ENCODE measurements at places on chromosomes 1 and 21.

DNA sequence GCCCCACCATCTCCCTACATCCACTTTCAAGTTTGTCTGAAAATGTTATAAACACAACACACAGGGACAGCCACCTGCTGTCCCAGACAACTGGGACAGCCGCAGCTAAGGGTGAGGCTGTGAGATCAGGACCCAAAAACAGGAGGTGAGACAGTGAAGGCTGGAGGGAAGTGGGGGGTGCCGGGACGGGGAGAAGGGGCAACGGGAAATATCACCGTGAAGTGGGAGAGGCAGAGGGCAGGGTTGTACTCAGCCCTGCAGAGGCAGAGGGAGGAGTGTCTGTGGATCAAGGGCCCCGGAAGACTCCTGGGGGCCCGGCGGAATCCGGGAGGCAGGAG is 114.4 kb downstream of the CASZ1 start:
- DNase-seq: no peak

- no peak for DNase-seq
Observed at GRCh38 chr1:94438692-94439276, 20.6 kb downstream of the ABCD3 start.

DNA sequence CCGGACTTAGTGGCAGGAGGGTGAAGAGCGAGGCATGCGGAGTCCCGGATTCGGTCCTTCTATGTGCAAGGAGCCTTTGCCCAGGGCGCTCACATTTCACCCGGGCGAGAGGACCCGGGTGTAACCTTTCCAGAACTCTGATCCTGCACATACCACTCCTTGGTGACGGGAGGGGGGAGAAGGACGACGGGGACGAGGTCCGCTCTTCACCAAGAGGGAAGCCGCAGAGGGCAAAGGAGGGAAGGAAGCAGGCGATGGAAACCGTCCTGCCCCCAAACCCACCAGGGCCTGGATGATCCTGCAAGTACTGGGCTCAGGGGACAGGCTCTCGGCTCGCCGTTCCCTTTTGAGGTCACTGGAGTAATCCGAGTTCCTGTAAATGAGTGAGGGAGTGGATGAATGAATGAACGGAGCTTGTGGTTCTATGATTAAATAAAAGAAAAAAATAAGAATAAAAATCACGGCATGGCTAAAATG is 993 bp downstream of the SYPL2 start:
- no peak for DNase-seq

DNA sequence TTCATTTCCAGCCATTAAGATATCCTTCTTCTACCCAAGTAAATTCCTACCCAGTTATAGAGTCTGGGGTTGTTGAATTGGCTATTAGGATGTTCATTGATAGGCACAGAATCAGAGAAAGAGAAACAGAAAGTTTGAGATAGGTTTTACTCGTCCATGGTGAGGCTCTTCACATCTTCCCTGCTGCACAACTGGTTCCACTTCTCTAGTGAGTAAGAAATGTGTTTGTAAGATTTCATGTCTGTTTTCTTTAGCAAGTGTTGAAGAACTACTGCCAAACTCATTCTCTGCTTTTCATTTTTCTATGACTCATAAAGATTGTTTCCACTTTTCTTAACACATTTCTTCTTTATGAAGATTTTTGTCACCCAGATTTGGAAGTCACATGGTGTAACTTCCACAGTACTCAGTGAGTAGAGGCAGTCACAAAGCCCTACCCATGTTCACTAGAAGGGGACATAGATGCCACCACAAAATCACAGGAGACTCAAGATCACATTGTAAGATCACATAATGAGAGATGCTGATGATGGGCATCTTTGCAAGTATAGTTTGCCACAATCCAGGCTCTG is 152.3 kb downstream of the SNX7 start:
- no peak for DNase-seq

DNA sequence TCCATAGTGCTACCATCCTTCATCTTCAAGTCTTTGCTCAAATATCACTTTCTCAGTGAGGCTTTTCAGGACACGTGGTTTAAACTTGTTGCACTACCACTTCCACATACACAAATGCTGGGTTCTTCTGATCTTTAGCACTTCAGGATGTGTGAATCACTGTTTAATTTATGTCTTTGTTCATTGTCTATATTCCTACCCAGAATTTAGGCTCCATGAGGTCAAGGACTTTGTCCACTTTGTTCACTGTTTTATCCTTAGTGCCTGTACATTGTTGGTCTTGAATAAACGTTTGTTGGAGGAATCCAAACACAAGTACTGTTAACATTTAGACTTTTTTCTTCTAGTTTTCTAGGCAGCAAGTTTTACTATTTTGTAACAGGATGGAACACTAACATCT is 42.6 kb upstream of the RALGPS2 start:
- no peak for DNase-seq

DNA sequence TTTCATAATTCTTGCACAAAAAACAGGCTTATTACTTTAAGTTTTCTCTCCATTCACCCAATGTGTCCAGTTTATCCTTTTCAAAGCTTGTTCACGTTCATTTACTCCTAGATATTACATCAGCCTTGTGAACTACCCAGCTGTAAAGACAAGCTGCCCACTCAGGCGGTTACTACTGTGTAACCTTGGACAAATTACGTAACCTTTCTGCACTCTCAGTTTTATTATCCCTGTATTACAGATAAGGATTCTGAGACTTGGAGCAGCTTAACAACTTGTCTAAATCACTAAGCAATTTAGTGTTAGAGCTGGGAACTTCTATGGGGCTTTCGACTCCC is 20.5 kb upstream of the LPAR3 start:
- DNase-seq: no peak

- no peak for DNase-seq
Observed at GRCh38 chr1:54371038-54371941, 34.9 kb downstream of the SSBP3 start.

- peak; percentile 70 for DNase-seq
Observed at GRCh38 chr21:42311816-42312625, 3.2 kb downstream of the TFF3 start.

DNA sequence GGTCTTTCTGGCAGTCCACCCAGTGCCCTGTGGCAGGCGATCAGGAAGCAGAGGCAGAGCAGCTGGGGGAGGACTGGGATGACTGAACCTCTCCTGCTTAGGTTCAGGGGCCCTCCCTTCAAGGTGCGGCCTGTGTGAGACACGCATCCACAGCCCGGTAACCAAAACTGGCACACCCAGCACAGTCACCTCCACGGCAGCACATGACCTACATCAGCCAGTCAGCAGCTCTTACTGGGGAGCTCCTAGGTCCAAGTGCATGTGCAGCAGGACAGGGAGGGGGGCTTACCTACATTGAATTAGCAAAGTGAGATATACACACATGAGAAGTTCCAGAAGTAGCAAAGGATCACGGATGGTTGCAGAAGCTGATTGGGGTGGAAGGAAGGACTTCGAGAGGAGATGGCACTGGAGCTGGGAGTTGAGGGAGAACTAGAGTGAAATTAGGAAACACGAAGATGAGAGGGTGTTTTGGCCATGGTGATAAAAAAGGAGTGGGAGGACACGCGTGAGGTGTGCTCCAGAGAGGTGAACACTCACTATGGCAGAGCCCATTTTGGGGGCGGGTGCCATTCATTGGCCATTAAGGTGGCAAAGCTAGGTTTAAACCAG is 51.4 kb upstream of the IRF2BP2 start:
- no peak for DNase-seq

- DNase-seq: no peak
Observed at GRCh38 chr1:77039739-77040138, 172.5 kb downstream of the ST6GALNAC5 start.

DNA sequence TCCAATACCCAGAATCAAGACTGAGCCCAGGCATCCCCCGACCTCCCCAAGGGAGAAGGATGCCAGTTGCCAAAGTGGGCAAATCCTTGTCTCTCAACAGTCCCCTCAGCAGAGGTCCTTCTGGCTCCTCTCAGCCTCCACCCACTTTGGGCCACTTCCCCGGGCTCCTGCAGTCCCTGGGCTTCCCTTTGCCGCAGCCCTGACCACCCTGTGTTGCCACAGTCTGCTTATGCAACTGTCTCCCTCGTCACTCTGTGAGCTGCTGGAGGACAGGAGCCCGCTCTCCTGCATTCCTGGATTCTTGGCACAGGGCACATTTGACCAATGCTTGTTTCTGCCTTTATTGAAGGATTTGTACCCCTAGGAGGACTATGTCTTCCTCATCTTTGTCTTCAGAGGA is 2.9 kb upstream of the LRP8 start:
- DNase-seq: no peak

DNA sequence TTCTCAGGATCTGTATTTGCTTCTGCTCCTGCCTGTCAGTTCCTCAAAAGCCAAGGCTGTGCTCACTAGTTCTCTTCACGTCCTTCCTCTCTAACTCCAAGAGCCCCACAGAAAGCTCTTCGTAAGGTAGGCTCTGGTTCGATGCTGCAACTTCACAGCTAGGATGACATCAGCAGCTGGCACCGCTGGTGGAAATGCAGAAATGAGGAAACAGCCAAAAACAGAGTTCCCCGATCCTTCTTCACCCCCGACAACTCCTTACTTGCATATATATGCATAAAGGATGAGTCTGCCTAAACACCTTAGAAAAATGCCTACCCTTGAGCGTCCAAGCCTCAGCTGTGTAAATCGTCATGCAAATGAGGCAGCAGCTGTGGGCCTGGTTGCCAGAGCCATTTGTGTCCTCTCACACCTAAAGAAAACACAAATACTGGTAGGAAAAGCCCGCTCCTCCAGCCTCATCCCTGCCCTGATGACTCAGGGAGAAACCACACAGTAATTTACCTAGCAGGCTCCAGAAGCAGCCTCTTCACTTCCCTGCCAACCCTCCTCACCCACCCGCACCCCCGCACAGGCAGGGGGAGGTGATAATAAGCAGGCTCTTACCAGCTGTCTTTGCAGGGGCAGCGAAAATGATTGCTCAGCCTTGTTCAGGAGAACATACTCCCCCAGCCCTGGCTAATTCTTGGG is 28.2 kb downstream of the BATF3 start:
- no peak for DNase-seq

GRCh38 chr21:40638466-40639251 is 208.3 kb downstream of the DSCAM start:
- DNase-seq: no peak

- DNase-seq: no peak
Observed at GRCh38 chr1:166836733-166837132, 2.5 kb upstream of the POGK start.

GRCh38 chr1:89312572-89312971 is 39.9 kb upstream of the GBP5 start:
- no peak for DNase-seq

GRCh38 chr1:151574575-151575529 is 34.7 kb downstream of the TUFT1 start:
- DNase-seq: no peak

- no peak for DNase-seq
Observed at GRCh38 chr21:41641821-41642701, 124.8 kb downstream of the RIPK4 start.

- DNase-seq: no peak
Observed at GRCh38 chr1:2860476-2861142, 59.1 kb upstream of the TTC34 start.

DNA sequence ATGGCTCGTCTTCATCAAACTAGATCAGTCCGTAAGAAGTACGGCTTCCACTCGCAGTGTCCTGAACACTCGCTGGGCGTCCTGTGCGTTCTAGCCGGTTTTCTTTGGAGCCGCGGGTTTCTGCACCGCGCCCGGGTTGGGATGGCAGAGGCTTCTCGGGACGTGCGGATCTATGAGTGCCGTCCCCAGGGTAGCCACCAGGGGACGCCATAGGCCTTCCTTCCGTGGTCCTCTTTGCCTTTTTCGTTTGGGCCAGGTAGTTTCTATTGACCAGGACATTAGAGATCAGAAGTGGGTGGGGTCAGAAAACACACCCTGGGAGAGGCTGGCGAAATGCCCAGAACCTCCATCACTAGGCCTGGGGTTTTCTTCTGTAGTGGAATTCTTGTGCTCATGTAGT is 273.8 kb downstream of the FAM72C start:
- no peak for DNase-seq

GRCh38 chr1:202798260-202798659 is 10.0 kb downstream of the KDM5B start:
- no peak for DNase-seq

- DNase-seq: no peak
Observed at GRCh38 chr1:50637460-50637859, 214.2 kb upstream of the DMRTA2 start.

DNA sequence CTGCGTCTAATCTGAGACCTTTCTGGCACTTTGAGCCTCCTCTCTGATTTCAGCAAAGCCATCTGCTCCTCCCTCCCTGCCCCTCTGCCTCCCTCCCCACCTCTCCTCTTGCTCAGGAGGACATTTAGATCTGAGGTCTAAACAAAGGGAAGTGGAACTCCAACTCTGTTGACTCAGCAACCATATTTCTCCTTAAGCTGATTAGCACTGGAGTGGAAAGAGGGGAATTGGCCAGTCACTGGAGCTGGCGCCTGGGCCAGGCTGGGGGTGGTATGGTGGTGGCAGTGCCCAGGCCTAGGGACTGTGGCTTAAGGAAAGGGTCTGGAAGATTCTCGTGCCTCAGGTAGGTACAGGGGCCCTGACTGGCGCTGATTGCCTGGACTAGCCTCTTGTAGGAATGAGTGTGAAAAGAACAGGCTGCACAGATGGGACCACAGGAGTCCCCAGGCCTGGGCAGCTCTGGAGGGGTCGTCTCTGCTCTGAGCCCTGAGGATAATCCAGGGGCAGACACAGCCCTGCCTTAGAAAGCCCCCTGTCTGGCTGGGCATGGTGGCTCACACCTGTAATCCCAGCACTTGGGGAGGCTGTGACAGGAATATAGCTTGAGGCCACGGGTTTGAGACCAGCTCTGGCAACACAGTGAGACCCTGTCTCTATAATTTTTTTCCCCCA is 11.9 kb downstream of the SH2D2A start:
- DNase-seq: no peak

- DNase-seq: no peak
Observed at GRCh38 chr1:42944246-42944928, 14.3 kb downstream of the SLC2A1 start.

GRCh38 chr21:34128674-34129038 is 55.3 kb downstream of the MRPS6 start:
- DNase-seq: no peak

DNA sequence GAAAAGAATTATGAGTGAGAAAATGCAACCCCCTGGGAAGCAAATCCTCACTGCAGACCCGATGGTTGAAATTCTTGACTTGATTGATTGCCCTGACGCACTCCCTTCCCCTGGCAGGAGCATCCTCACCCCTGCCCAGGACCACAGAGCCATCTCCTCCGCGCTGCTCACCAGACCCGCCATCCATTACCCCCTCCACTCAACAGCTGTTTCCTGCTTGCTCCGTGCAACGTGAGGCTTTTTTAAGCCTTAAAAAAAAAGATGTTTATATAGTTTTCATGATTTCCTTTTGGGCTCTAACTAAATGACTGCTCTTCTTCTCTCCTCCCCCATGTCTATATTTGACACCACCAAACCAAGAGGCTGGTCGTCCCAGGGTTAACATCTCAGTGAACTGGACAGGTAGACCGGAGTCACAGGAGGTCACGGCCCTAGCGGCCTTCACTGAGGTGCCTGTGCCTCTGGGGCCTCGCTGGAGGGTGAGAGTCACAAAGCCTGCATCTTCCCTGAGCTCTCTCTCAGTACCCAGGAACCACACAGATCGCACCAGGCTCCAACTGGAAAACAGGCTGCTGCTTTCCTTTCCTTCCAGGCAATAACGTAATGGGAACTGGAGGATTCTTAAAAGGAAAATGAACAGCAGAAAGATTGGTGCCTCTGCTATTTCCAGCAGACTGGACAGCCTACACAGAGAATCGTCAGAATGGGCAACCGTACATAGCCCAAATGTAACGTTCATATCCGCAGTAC is 49.8 kb downstream of the ZBTB18 start:
- no peak for DNase-seq
